ENCODE measurements at places on chromosomes 1 and 21. TPM values are rescaled to one million over a fixed set of nuclear protein-coding genes. Genes with fewer than 3 reads are reported as not detected.

GRCh38 chr1:34781071-34781843 lies at the start of gene GJB3:
Gene GJB3 (plus strand): TSS chr1:34781214. CDS start chr1:34784763, 3,549 bp downstream.
- DNase-seq: no peak

DNA sequence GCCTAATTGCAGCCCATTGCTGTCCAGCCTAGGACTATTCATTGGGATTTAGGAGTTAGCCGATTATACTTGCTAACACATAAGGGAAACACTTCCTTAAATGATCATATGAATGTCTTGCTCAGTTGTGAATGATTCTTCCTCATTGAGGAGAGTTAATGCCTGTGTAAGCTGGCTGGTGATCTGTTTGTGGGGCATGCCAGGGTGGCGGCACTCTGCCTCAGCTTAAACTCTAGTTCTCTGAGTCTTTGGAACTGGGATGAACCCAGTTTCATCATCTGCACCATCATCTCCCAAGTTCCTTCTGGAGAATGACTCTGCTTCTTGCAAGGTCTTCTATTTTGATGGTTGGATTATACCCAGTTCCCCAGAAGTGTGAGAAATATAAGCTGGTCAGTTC lies 23.9 kb upstream of the SLAMF6 start:
- no peak for DNase-seq

DNA sequence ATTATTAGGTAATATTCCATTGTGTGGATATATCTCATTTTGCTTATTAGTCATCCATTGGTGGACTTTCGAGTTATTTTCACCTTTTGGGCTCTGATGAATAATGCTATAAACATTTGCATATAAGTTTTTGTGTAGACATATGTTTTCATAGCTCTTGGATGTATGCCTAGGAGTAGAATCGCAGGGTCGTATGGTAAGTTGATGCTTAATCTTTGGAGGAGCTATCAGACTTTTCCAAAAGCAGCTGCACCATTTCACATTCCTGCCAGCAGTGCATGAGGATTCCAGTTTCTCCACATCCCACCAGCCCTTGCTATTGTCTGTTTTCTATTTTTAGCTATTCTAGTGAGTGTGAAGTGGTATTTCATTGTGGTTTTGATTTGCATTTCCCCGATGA lies 120.3 kb upstream of the TMEM51 start:
- no peak for DNase-seq

DNA sequence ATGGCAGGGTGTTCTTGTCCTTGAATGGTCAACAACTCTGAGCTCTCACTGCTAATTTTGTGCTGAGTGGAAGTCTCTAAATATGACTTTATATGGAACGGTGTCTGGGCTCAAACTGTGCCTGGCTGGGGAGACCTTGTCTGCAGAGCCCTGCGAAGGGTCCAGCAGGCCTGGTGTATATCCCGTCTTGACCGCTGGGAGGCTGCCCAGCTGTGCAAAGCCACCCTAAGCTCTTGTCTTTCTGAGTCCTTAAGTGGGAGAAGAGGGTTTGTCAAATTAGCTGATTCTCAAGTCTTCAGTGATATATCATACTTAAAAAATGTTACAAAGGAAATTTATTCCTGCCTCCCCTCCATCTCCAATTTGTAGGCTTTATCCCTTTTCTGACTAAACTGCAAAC lies 198.7 kb downstream of the KCNJ6 start:
- DNase-seq: no peak

GRCh38 chr1:194515916-194516315 lies 1329.5 kb upstream of the B3GALT2 start:
- no peak for DNase-seq

GRCh38 chr1:156766298-156767100 lies 836 bp upstream of the PRCC start:
- DNase-seq: no peak

DNA sequence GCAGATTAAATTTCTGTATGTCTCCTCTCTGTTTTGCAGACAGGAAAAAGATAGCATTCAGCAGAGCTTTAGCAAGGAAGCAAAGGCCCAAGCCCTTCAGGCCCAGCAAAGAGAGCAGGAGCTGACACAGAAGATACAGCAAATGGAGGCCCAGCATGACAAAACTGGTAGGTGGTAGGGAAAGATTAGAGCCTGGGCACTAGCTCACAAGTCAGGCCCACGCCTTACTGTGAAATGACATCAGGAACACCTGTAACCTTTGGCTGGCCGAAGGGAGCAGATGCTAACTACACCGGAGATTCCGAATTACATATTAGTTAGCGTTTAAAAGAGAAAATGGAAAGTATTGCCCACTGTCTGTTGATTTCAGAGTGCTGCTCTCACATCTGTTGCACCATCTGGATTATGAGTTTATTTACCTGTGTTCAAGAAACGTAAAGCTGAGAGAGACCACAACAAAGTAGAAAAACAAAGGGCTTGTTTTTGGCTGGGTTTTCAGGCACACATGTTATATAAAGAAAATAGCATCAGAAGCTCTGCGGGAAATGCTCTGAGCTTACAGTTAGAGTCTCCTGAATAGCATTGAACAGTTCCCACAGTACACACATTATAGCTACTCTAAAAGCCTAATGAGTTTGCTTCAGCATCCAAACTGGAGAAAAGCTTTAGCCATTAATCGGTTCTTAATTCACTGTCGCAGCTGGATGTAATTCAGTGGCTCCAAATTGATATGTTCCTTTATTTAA lies 160.0 kb downstream of the SDCCAG8 start:
- DNase-seq: no peak

DNA sequence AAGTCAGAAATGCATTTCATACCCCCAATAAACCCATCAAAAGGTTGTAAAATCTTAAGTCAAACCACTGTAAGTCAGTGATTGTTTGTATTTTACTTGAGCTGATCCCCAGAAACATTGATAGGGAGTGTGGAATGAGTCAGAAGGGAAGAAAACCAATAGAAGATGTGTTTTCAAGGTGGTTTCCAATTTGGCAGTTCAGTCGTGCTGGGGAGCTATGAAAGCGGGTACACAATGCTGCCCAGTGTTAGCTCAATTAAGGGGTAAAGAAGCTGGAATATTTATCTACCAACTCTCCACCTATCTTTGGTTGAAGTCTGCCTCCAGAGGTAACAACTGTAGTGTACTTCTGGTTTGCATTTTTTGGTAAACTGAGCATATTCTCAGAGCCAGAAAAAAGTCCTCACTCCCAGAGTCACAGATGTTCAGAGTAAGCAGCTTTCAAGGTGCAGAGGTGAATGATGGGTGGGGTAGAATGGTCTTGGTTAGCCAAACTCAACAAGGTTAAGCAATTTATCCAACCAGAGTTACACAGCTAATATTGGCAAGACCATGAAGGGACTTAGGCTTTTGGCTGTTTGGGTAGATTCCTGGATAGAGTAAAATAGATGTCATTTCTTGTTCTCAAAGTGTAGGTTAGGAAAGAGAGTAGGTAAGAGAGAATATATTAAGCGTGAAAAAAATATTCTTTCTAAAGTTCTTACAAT lies 202.9 kb upstream of the ADGRL2 start:
- DNase-seq: peak; percentile 39

GRCh38 chr1:91152331-91152730 lies 130.5 kb upstream of the ZNF644 start:
- no peak for DNase-seq

- DNase-seq: no peak
Observed at GRCh38 chr1:180211860-180212229, 18.2 kb upstream of the LHX4 start.

DNA sequence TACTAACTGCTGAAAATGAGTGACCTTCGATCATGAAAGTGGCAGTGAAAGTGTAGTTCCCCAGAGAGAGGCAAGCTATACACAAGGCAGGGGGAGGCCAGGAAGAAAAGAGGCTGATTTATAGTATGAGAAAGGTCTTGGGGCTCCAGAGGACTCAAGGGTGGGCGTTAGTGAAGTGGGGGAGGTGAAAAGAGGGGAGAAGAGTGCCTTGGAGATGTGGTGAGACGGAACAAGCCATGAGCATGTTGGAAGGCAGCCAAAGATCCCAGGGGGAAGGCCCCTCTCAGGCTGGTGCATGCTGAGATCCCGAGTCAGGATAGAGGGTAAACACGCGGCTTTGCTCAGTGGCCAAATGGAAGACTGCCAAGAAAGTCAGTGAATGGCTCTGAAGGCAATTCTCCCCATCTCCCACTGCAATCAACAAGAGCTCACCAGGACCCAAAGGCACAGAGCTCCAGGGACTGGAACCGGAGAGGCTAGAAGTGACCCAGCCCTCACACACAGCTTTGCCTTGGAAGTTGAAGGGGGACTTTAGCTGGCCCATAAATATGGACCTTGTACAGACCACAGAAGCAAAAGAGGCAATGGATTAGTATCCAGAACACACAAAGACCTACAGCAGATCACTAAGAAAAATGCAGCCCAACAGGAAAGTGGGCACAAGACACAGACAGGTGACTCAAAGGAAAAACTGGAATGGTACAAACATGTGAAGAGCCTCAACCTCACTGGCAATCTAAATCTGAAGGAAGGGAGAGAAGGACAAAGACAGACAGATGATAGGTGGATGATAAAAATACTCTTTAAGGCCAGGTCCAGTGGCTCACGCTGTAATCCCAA lies 49.6 kb downstream of the HSF2BP start:
- DNase-seq: no peak

DNA sequence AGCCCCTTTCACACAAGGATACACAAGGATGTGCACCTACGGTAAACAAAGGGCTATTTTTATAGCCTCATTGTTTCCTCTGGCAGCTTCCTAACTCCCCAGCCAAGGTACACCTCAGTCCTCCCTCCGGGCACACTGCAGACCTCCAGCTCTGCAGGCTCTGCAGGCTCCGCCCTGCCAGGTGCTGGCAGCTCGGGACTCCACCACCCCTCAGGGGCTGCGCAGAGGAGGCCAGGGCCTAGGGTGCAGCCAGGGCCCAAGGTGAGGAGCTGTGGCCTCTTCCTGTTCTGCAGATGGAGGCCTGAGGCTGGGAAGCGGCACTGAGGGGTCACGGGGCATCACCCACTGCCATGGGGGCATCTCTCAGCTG lies 19.8 kb upstream of the CLSTN1 start:
- DNase-seq: no peak

GRCh38 chr1:223250632-223251015 lies 107.6 kb upstream of the TLR5 start:
- no peak for DNase-seq

DNA sequence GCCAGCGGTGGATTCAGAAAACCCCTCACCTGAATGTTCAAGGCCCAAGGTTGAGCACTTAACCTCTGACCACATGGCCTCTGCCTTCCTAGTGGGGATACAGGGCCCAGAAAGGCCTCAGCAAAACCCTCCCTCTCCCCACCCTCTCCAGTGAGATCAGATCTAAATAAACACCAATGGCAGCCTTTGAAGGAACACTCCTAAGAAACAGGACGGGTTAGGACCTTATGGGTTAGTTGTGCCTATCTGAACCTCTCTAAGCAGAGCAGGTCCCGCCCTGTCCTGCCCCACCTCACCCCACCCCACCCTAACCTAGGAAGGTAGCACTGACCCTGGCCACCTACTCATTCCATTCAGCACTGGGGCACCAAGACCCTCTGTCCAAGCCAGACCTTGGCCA lies 7.9 kb upstream of the GRHL3 start:
- DNase-seq: no peak

GRCh38 chr1:108896146-108897145 lies 19.7 kb downstream of the GPSM2 start:
- no peak for DNase-seq

- no peak for DNase-seq
Observed at GRCh38 chr1:157678721-157679120, 21.8 kb downstream of the FCRL3 start.

- DNase-seq: no peak
Observed at GRCh38 chr1:76012341-76013205, 62.0 kb upstream of the ST6GALNAC3 start.

GRCh38 chr1:88434836-88435235 lies 249.2 kb upstream of the PKN2 start:
- DNase-seq: no peak

DNA sequence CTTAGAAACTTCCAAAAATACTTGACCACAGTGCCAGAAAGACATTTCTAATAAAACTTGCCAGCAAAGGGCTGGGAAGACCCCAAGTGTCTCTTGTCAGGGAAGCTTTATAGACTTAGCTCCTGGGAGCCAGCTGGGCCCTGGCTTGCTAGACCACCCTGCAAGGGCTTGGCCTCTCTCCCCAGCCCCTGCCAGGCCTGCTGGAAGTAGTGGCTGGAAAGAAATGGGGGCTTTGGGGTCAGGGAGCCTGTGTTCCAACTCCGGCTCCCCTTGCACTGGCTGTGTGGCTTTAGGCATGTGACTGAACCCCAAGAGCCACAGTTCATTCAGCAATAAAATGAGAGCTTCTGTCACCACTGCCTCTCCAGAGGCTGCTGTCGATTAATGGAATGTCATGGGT lies 31.1 kb downstream of the H3-3A start:
- DNase-seq: no peak

DNA sequence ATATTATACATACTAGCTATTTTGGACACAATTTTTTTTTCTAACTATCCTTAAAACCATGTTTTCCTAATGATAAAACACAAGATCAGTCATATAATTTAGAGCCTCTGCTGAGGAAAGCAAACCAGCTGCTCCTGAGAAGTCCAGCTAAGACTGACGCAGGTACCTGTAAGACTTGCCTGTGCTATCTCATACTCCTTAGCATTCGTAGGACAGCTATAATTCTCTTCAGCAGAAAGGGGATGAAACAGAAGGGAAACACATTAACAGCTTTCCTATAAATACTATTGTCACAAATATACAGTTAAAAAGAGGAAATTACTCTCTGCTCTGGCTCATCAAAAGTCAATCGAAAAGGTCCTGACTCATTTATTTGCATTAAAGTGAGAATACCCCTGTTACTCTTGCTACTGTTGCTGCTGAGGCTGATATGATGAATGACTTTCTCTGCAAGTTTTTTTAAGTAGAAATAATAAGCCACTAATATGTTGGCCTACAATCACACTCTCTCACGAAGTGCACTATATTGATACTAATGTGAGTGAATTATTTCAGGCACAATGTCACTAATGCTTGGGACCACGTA lies 757.1 kb downstream of the KCNT2 start:
- DNase-seq: no peak

GRCh38 chr1:172071746-172072145 lies 230.4 kb downstream of the DNM3 start:
- DNase-seq: no peak

DNA sequence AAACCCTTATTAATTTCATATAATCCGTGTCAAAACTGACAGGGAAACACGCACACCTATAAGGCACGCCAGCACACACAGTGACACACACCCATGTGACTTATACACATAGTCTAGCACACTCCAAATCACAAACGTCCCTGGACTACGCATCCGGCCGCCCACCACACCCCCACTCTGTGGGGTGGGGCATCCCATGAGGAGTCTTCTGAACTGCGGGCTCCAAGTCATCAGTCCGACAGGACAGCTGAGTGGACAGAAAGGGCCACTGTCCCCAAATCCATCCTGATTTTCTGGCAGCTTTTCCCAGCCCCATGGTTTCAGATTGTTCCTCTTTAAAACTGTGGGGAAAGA lies 829 bp downstream of the PEA15 start:
- DNase-seq: no peak

The ADGRL2 gene
- 0.20 TPM for polyA plus RNA-seq

The STPG1 gene
- polyA plus RNA-seq: 1.5 TPM

The RAB3B gene
- polyA plus RNA-seq: 0.04 TPM

The MAN1C1 gene
- 0.22 TPM for polyA plus RNA-seq

The TNFRSF4 gene
- polyA plus RNA-seq: 2.8 TPM

The SMCP gene
- polyA plus RNA-seq: 0.23 TPM

The HES3 gene
- polyA plus RNA-seq: not detected

The CRB1 gene
- polyA plus RNA-seq: not detected

The C1orf198 gene
- polyA plus RNA-seq: 1.7 TPM
